ENCODE measurements at places on chromosomes 2 and 18.

- peak; percentile 50 for DNase-seq
Observed at GRCh38 chr2:84881581-84882413, 913 bp upstream of the TRABD2A start.

DNA sequence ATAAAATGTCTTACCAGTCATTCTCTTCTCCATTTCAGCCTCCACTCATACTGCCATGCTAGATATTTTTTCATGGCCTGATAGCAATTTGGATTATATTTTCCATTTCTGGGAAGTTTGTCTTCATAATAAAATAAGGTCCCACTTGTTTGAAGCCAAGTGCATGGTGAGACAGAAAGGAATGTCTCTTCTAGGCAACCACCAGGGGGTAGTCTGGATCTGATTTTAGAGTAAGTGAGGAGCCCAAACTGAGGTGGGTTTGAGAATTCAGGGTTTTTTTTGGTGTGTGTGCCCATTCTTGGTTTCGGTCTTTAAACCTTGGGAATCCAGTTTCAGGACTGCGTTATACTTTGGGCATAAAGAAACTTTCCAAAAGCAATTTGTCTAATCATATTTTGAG lies 315.5 kb downstream of the RPRM start:
- DNase-seq = peak; percentile 28

- no peak for DNase-seq
Observed at GRCh38 chr2:105540642-105541041, 141.8 kb upstream of the FHL2 start.

GRCh38 chr2:204681412-204681811 lies 136.1 kb downstream of the PARD3B start:
- no peak for DNase-seq
